Mucosa of gallbladder (tissue), 1 donor: ENCODE measurements at places on chromosomes 13 and 19. TPM values are rescaled to one million over a fixed set of nuclear protein-coding genes. Genes with fewer than 3 reads are reported as not detected.

CEACAM6 gene
- 61.6 TPM for total RNA-seq

LENG9 gene
- total RNA-seq, result 11.0 TPM

PROZ gene
- not detected for total RNA-seq

VSIG10L gene
- total RNA-seq, result 11.3 TPM

CYP2A7 gene
- total RNA-seq, result 0.72 TPM

RFC3 gene
- total RNA-seq, result 3.7 TPM

GZMM gene
- 2.7 TPM for total RNA-seq

SPRED3 gene
- total RNA-seq, result 3.4 TPM

CADM4 gene
- 20.6 TPM for total RNA-seq

KL gene
- 1.8 TPM for total RNA-seq

FUT3 gene
- 127 TPM for total RNA-seq

CYP2A6 gene
- total RNA-seq, result 1.9 TPM

TEX26 gene
- 0.26 TPM for total RNA-seq

LSM7 gene
- 79.1 TPM for total RNA-seq

EHD2 gene
- 81.2 TPM for total RNA-seq
